Astrocyte (in vitro differentiated cells and primary cell): ENCODE measurements at places on chromosomes 11 and 22.

- no peaks in the 10 kb centered on the region for H3K36me3 ChIP-seq
- H3K4me1 ChIP-seq = no peaks in the 10 kb centered on the region
- H3K27ac ChIP-seq = no peak overlapping the region
- no peak for DNase-seq
- H3K4me3 ChIP-seq = no peak overlapping the region
- H3K27me3 ChIP-seq = peaks cover 5% of the 10 kb centered on the region
Measured at GRCh38 chr22:31929167-31929930, 15.0 kb upstream of the YWHAH start.

- no peaks in the 10 kb centered on the region for H3K27me3 ChIP-seq
- DNase-seq = peak; percentile 5
- peaks cover 5% of the 10 kb centered on the region for H3K4me1 ChIP-seq
Measured at GRCh38 chr11:110262072-110262403, 34.4 kb downstream of the RDX start.

DNA sequence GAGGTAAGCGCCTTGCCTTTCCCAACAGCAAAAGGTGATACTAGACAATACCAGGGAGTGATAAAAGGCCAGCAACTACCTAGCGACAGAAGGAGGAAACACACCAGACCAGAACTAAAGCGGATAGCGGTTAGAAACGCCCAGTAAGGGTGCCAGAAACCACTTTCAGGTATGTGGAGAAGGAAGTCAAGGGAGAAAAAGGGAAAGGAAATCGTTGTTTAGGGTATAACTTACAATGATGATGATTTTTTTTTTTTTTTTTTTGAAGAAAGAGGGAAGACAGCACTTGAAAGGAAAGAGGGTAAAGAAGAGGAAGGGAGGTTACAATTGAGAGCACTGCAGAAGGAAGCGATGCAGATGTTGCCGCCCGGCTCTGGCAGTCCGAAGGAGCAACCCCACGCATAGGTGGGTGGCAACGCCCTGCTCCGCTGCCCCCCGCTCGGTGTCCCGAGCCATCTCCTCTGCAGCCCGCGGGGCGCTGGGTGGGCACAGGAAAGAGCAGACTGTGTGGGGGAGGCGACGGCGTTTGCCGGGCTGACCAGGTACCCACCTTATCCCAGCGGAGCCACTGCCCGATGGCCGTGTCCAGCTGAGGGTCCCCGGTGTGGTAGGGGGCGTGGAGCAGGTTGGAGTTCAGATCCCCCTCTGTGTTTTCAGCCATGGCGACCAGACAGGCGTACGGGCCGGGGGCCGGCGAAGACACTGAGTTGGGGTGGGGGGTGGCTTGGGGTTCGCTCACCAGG lies 561 bp downstream of the PGM2L1 start:
- H3K27me3 ChIP-seq = no peaks in the 10 kb centered on the region
- H3K27ac ChIP-seq = peak overlapping the region; percentile 64
- H3K4me3 ChIP-seq = peak overlapping the region; percentile 68

DNA sequence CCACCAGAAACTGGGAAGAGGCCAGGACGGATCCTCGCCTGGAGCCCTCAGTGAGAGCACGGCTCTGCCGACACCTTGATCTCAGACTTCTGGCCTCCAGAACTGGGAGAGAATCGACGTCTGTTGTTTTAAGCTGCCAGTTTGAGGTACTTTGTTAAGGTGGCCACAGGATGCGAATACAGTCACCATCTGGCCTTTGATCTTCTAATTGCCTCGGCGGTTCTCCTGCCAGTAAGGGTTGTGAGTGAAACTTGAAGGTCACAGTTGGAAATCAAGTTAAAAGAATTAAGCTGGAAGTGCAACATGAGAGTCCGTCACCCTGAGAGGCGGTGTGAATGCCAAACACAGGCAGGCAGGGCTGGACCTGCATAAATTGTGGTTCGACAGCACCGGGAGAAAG lies 27.9 kb downstream of the PARVB start:
- no peak overlapping the region for H3K4me3 ChIP-seq
- no peak overlapping the region for H3K27ac ChIP-seq
- H3K4me1 ChIP-seq = no peaks in the 10 kb centered on the region

GRCh38 chr11:44446996-44447771 lies 118.3 kb upstream of the CD82 start:
- no peak overlapping the region for H3K4me3 ChIP-seq
- no peak for DNase-seq
- H3K4me1 ChIP-seq = no peaks in the 10 kb centered on the region

DNA sequence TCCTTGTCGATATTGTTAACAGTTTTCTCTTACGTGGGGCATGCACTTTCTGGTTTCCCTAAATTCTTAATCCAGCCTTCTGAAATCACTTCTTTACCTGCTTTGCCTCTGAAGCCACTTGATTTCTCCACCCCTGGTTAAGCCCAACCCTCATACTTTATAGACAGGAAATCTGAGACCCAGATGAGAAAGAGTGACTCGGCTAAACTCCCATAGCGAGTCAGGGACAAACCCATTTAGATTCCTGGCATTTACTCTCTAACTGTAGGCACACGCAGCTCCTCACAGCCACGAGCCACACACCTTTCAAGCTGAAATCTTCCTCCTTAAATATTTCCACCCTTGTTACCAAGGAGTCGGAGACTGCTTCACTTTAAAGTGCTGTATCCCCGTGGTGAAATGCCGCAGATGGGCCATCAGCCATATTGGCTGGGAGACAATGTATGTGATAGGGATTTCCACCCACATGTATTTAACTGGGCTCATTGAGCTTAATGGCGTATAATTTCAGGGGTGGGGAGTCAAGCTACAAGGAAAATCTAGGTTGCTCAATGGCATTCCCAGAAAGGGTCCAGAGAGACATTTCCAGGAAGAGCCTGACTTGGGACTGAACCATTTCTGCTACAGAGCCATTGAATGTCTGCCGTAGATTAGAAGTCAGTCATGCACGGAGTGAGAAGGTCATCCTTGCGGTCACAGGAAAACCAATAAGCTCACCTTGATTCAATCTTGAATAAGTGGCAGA lies 49.9 kb upstream of the GRK3 start:
- H3K27me3 ChIP-seq = no peaks in the 10 kb centered on the region
- H3K27ac ChIP-seq = no peak overlapping the region
- H3K36me3 ChIP-seq = no peaks in the 10 kb centered on the region

GRCh38 chr11:5703741-5704536 lies 14.3 kb downstream of the TRIM22 start:
- H3K27ac ChIP-seq = no peak overlapping the region
- H3K36me3 ChIP-seq = peaks cover 10% of the 10 kb centered on the region
- no peak for DNase-seq
- H3K4me3 ChIP-seq = no peak overlapping the region
- no peaks in the 10 kb centered on the region for H3K4me1 ChIP-seq
